Stimulated activated CD4-positive, alpha-beta T cell treated with anti-CD3 and anti-CD28 coated beads, Interleukin-1b, Interleukin-23, amount 100 ng/mL, for 1 hour (primary cell): ENCODE measurements at places on chromosomes 12 and 14.

DNA sequence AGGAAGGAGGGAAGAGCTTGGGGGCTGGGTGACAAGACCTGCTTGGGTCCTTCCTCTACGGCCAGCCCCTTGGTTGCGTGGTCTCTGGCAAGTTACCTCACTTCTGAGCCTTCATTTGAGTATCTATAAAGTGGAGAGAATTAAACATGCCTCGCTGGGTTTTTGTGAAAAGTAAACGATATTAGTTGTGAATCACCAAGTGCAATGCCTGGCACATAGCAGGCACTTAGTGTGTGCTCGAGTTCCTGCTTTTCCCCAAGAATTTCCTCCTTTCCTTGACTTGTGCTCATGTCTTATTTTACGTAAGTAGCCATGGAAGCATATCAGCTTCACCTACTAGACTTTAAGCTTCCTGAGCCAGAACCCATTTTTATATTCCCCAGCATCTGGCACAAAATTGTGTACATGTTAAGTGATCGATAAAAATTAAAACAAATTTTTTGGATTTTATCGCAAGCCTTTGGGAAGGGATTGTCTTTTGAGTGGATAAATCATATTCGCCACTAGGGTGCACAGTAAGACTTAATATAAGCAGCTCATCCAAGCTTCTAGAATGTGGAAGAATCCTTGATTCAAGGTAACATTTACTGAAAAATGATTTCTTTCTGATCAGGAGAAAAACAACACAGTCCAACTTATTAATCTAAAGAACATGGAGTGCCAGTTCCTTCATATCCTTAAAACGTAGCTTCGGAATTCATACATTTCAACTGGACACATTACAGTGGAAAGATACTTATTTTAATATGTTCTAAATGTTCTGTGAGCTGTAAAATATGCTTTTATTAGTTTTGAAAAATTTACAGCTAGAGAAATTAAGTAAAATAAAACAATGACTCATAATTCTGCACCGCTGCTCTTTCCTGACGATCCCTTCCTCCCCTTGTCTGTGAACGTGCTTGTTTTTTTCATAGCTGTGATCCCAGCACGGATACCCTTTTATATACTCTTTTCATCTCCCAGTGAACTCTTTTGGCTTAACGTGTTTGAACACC is 62.0 kb downstream of the SLC25A47 start:
- DNase-seq, result no peak

- DNase-seq, result no peak
Measured at GRCh38 chr12:10033783-10034545, 3.5 kb downstream of the CLEC9A start.

GRCh38 chr12:57582440-57582839 is 8.6 kb upstream of the PIP4K2C start:
- DNase-seq, result no peak

GRCh38 chr12:92096346-92097136 is 49.1 kb downstream of the BTG1 start:
- DNase-seq, result no peak

DNA sequence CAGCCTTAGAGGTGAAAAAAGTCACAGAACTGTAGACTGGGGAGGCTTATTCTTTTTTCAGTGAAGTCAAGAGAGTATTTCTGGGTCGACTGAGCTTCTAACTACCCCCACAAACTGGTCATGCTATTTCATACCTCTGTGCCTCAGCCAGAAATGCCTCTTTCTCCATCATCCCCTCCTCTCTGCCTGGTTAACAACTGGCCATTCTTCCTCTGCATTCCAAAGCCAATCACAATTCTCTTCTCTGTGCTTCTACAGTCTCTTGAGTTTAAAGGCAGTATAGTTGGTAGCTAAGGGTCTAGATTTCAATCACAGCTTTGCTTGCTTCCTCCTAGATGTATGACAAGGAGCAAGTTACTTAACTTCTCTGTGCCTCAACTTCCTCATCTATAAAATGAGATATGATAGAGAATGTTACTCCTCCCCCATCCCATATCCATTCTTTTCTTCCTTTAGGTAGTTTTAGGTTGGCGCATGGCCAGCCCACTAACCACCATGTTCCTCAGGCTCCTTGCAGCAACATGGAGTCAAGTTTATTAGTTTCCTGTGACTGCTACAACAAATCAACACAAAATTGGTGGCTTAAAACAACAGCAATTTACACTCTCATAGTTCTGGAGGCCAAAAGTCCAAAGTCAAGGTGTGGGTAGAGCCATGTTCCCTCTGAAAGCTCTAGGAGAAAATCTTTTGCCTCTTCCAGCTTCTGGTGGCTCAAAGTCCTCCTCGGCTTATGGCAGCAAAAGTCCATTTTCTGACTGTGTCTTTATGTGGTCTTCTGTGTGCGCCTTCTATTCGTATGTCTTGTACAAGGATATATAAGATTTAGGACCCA is 62.5 kb downstream of the ITPR2 start:
- no peak for DNase-seq

- DNase-seq, result no peak
Measured at GRCh38 chr12:57131896-57132744, 3.8 kb downstream of the LRP1 start.

DNA sequence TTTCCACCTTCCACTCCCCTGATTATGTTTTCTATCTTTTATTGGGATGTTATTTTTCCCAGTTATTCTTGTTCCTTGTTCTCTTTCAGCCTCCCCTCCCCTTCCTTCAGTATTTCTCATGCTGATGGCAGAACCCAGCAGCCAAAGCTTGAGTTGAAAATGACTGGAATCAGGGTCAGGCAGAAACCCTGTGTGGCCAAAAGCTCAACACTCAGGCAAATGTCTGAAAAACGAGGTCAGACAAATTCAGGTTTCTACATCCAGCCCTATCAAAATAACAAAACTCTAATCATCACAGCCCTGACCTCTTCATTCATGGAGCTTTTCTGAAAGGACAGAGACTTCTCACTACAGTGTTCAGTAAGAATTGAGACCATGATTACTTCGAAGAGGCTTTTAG is 134.6 kb downstream of the PTPRR start:
- DNase-seq, result no peak

GRCh38 chr12:10388624-10389413 is 1.0 kb downstream of the KLRK1 start:
- DNase-seq, result no peak

DNA sequence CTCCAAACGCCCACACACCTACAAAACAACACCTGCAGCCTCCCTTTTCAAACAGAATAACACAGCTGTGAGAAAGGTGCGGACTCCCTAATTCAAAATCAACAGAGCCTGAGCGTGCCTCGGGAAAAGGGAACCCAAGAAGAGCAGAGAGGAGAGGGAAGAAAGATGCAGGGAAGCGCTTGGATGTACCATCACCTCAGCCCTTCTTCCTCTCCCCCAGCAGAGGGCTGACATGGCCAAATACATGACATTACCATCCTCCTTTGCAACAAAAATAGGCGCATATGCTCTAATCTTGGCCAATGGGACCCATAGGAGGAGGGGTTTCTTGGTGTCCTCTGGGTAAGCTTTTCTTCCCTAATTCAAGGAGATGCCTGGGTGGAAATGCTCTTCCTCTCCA is 78.0 kb downstream of the CPSF2 start:
- DNase-seq, result no peak

DNA sequence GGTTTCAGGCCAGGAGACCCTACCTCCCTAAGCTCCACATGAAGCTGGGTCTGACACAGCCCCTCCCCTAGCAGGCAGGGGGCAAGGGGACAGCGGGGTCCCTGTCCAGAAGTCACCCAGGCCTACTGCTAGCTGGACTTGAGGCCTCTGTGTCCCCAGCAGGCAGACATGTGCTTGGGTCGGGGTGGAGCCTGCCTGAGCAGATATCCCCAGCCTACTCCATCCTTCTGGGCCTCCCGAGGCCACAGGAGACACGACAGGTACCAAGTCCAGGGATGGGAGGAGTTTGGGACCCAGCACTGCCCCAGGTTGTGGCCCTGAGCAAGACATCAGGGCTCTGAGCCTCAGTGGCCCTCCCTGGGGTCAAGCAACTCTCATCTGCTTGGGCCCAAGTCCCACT is 105.2 kb upstream of the EIF5 start:
- DNase-seq, result no peak

GRCh38 chr14:68834816-68835215 is 41.9 kb upstream of the ZFP36L1 start:
- no peak for DNase-seq

GRCh38 chr12:27796128-27796527 is 16.1 kb upstream of the MANSC4 start:
- DNase-seq, result no peak

DNA sequence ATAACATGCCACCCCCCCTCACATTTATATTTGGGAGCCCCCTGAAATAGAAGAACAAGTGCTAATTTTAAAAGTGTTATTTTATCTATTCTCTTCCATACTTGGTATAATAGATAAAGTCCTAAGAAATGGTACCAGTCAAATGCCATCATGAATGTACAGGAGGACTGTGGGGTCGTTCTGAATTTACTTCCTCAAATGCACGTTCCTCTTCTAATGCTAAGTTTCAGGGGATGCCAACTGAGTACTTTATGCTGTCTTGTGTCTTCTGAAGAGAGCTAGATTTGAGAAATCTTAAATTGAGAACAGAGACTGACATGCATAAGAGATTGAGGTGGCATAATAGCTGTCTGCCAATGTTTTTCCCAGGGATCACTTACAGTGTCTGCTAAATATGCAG is 59.0 kb downstream of the CFAP54 start:
- no peak for DNase-seq

GRCh38 chr12:58433959-58434358 is 486.3 kb downstream of the LRIG3 start:
- DNase-seq, result no peak

GRCh38 chr14:37139710-37140109 is 32.7 kb downstream of the SLC25A21 start:
- no peak for DNase-seq

GRCh38 chr12:46373301-46374296 is 1.0 kb upstream of the SLC38A2 start:
- DNase-seq, result no peak

DNA sequence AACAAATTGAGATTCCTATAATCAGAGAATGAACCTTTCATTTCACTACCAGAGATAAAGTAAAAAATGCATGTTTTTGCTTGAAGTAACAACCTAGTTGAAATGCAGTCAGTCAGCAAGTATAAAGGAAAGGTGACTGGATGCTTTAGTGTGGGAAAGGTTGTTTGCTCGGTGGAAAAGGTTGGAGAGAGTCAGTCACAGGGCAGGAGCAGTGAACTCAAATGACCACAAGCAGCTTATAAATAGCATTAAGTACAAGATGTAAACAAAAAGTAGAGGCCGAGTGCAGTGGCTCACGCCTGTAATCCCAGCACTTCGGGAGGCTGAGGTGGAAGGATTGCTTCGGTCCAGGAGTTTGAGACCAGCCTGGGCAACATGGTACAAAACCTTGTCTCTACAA is 98.1 kb upstream of the FGD4 start:
- no peak for DNase-seq

GRCh38 chr12:119843100-119843499 is 34.0 kb downstream of the CIT start:
- no peak for DNase-seq

- DNase-seq, result no peak
Measured at GRCh38 chr12:52232203-52232673, 805 bp upstream of the KRT7 start.

DNA sequence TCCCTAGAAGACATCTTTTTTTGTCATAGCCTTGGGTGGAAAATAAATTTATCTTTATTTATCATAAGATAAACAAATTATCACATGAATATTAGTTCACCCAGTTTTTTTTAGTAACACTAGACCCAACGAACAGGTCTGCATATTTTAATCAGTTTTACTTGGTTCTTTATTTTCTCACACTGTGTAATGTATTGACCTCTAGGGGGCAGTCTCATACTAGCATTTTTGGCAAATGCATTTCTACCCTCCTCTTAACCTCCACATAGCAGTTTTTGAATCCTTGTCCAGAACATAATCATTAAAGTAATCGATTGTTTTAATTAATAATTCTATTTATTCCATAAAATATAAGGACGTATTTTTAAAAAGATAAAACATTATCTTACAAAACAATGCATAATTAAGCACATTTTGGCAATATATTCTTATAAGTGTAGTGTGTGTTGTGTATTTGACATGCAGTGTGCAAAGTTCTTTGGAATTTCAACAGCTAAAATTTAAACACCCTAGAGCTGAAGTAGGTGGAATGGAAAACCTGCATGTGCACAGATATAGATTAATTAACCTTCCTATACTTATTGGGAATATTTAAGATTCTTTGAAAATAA is 31.6 kb upstream of the PTPRQ start:
- DNase-seq, result no peak

GRCh38 chr14:47744155-47744554 is 68.8 kb upstream of the MDGA2 start:
- DNase-seq, result no peak

- DNase-seq, result no peak
Measured at GRCh38 chr12:85616201-85616600, 220.0 kb downstream of the RASSF9 start.

- DNase-seq, result no peak
Measured at GRCh38 chr14:76881348-76881747, 55.1 kb downstream of the LRRC74A start.

DNA sequence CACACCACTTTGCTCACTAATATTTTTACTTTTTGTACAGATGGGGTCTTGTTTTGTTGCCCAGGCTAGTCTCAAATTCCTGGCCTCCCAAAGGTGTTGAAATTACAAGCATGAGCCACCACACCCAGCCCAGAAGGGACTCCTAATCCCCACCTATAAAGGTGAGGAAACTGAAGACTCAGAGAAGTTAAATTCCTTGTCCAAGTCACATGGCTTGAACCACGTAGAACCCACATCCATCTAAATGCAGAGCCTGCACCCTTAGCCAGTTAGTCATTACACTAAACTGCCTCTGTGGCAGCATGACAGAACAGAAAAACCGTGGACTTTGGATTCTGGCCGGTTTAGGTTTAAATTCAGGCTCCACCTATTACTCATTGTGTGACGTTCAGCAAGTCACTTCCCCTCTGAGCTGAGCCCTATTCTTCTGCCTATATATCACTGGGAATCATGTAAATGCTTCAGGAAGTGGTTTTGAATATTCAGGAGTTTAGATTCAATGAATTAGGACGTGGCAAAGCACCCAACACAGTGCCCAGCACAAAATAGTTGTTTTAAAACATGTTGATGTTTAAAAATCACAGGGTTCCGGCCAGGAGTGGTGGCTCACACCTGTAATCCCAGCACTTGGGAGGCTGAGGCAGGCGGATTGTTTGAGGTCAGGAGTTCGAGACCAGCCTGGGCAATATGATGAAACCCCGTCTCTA is 3.0 kb upstream of the CORO1C start:
- no peak for DNase-seq

DNA sequence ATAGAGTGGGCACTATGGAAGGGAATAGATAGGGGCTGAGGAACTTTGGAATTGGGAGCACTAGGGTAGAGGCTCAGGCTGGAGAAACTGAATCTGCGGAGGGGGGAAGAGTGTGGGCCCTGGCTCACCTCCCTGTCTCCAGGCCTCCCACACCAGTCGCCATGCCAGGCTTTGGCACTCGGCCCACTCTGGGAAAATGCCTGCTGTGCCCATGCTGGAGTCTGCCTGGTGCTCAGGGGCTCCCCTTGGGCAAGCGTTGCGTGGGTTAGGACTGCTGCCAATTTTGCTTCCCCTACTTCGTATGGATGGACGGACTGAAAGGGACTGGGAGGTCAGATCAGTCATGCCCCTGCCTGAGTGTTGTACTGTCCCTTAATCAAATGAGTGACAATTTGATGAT is 34.6 kb upstream of the CISTR start:
- DNase-seq, result no peak

GRCh38 chr12:68620519-68621471 is 10.1 kb downstream of the RAP1B start:
- no peak for DNase-seq
